ENCODE measurements at places on chromosomes 3 and 15. TPM values are rescaled to one million over a fixed set of nuclear protein-coding genes. Genes with fewer than 3 reads are reported as not detected.

Gene ALPK3
- 81.1 TPM for total RNA-seq

Gene C15orf62
- total RNA-seq = not detected

Gene CLSTN2
- total RNA-seq = 7.6 TPM

Gene WDR72
- total RNA-seq = not detected

Gene RAB11A
- total RNA-seq = 149 TPM
